ENCODE measurements at places on chromosomes 13 and 19.

DNA sequence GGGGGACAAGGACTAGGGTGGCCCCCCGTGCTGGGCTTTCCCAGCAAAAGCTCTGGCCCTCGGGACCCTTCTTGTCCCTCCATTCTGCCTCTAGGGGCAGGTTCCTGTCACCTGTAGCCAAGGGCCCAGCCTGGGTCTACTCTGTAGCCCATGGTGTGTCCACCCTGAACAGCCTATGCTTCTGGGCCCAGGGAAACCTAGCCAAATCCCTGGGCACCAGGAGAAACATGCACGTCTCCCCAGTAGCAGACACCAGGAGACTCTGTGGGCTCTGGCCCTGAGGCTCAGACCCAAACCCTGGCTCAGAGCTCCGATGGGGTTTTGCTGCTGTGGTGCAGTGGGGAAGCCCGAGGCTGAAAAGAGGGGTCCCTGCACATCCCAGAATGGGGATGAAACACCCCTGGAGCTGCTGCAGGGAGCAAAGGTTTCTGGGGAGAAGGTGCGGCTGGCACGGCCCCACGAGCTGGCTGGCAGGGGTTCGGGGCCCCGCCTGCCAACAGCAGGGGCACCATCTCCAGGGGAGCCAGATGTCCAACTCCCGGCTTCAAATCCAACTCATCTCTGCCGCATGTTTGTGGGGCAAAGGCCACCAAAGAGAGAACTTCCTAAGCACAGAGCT lies 18.2 kb downstream of the CEBPG start:
- no peak for DNase-seq

GRCh38 chr19:39090881-39091280 lies 6.7 kb downstream of the ACP7 start:
- DNase-seq = no peak

DNA sequence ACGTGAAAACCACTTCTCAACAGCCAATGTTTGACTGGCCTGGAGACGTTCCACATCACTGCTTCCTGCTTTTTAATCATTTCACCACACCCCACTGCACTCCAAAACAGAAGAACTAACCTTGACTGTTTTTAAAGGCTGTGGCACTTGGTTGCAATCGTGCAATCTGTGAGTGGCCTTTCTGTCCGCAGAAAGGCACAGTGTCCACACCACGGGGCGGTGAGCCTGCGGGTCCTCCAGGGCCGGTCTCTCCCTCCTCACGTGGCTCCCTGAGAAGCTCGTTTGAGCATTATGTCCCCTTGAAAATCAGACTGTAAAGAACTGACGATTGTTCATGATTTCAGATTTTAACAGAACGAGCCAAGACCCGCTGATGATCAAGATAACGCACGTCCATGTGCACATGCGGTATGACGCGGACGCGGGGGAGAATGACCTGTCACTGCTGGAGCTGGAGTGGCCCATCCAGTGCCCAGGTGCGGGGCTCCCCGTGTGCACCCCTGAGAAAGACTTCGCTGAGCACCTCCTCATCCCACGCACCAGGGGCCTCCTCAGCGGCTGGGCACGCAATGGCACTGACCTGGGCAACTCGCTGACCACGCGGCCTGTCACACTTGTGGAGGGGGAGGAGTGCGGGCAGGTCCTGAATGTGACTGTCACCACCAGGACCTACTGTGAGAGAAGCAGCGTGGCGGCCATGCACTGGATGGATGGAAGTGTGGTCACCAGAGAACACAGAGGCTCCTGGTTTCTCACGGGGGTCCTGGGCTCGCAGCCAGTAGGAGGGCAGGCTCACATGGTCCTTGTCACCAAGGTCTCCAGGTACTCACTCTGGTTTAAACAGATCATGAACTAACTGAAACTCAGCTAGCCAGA lies 13.0 kb downstream of the PROZ start:
- no peak for DNase-seq

GRCh38 chr13:21949818-21950429 lies 279.1 kb downstream of the FGF9 start:
- no peak for DNase-seq

GRCh38 chr13:45582408-45583076 lies 33.0 kb downstream of the ERICH6B start:
- no peak for DNase-seq

- no peak for DNase-seq
Observed at GRCh38 chr19:47660435-47660832, 51.5 kb downstream of the BICRA start.

GRCh38 chr13:63972328-63972727 lies 2556.7 kb upstream of the PCDH20 start:
- DNase-seq = no peak

DNA sequence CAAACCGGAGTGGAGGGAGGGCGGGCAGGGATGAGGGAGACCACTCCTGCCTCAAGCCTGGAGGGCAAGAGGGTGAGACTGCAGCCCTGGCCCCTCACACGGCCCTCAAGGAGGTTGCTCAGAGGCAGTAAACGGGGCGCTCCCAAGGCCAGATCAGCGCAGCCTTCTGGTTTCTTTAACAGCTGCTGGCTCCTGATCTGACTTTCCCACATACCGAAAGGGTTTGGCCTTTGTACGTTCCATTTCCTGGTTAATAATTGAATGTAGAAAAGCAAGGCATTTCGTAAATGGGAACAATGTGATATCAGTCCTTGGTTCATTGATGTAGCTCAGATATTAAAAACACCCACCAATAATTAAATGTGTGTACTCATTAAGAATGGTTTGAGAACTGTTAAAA lies 71.5 kb downstream of the GGACT start:
- no peak for DNase-seq

- no peak for DNase-seq
Observed at GRCh38 chr19:4206818-4207484, 22.4 kb upstream of the EBI3 start.

DNA sequence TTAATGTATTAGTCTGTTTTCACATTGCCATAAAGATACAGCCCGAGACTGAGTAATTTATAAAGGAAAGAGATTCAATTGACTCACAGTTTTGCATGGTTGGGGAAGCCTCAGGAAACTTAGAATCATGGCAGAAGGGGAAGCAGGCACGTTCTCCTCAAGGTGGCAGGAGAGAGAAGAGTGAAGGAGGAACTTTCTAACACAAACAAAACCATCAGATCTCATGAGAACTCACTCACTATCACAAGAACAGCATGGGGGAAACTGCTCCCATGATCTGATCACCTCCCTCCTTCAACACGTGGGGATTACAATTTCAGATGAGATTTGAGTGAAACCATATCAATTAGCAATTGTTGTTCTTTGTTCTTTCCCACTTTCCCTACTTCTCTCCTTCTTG lies 689.0 kb upstream of the SLITRK1 start:
- no peak for DNase-seq

GRCh38 chr19:5826531-5827341 lies 12.8 kb downstream of the FUT6 start:
- DNase-seq = no peak

GRCh38 chr13:62747629-62748028 lies 1332.0 kb upstream of the PCDH20 start:
- no peak for DNase-seq

GRCh38 chr13:34247596-34247995 lies 429.6 kb downstream of the RFC3 start:
- DNase-seq = no peak

DNA sequence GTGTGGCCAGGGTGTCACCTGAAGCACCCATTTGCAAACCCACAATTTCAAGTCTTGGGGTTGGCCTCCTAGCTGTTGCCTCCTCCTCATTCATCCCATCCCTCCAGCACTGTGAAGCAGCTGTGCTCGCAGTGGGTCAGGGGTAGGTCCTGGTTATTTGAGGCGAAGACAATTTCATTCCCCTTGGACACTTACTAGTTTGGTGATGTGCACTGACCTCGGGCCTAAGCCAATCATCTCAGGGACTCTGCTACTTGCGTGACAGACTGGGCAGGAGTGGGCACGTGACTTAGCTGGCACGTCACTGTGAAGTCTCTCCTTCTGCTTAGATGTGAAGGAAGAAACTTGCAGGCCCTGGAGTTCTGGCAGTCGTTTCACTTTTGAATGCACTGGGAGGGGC lies 3.5 kb upstream of the ATP11A start:
- no peak for DNase-seq

DNA sequence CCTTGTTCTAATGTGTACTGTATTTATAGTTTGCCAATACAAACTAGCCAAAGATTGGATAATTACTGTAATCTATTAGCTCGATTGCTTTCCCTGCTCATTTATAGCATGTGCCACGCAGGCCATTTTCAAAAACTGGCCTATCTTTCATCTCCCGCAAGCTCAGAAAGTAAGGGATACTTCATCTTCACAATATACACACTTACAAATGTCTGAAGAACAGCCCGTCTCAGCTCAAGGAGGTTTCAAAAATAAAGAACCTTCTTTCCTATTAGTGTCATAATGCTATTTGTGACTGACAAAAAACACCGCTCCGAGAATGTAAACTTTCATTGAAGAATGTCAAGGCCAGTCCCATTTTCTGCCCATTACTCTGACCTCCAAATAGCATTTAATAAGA lies 306.4 kb upstream of the ZNF507 start:
- no peak for DNase-seq

- no peak for DNase-seq
Observed at GRCh38 chr13:69291292-69291906, 816.2 kb upstream of the ATXN8OS start.

DNA sequence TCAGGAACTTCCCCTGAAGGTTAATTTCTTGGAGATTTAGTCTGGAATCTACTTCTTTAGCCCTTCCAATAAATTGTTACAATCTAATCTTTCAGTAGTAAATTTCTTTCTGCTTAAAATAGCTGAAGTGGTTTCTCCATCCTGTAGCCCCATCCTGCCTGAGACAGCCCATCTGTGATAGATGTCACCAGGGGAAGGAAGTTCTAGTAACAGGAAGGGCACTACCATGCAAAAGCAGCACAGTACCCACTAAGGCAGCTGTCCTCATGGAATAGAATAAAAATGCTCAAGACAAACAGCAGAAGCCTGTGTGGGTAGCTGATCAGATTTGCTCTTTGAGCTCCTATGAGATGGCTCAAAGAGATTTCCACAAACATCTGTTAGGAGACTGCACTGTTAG lies 1036.5 kb downstream of the SLITRK5 start:
- no peak for DNase-seq

Measured in stimulated activated CD8-positive, alpha-beta memory T cell treated with anti-CD3 and anti-CD28 coated beads, Interleukin-4, amount 100 ng/mL, for 1 hour (primary cell).